Activated CD8-positive, alpha-beta memory T cell treated with anti-CD3 and anti-CD28 coated beads, Interleukin-2, amount 10 ng/mL, durations not matched to agents 7 days and 5 days (primary cell): ENCODE measurements at places on chromosomes 7 and 10. TPM values are rescaled to one million over a fixed set of nuclear protein-coding genes. Genes with fewer than 3 reads are reported as not detected.

GRCh38 chr7:28207486-28208158 lies 27.0 kb upstream of the JAZF1 start:
- no peak for DNase-seq
- H3K36me3 ChIP-seq, result peaks cover 5% of the 10 kb centered on the region
- peaks cover 51% of the 10 kb centered on the region for H3K27me3 ChIP-seq
- H3K4me1 ChIP-seq, result peaks cover 21% of the 10 kb centered on the region

GRCh38 chr10:89567576-89568245 lies 32.3 kb upstream of the SLC16A12 start:
- peaks cover 28% of the 10 kb centered on the region for H3K27me3 ChIP-seq
- no peak overlapping the region for H3K27ac ChIP-seq
- no peaks in the 10 kb centered on the region for H3K4me1 ChIP-seq

DNA sequence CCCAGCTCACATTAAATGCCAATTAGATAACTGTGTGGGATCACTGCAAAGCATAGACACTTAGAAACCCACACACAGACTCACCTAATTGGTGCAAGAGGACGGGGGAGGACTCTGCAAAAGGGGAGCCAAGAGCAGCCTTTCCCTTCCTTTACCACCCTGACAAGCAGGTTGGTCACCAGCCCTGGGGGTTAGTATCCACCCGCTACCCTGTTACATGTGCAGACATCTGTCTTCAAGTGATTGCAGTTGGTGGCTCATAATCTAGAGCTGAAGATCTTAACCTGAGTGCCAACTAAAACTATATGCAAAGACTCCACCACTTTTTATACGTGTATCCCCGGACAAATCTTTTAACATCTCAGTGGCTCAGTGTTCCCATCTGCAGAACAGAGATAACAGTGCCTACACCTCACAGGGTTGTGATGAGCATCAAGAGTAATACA lies 56.9 kb downstream of the SORBS1 start:
- no peak overlapping the region for H3K4me3 ChIP-seq
- no peaks in the 10 kb centered on the region for H3K36me3 ChIP-seq
- H3K4me1 ChIP-seq, result no peaks in the 10 kb centered on the region
- H3K27me3 ChIP-seq, result peaks cover 6% of the 10 kb centered on the region
- H3K27ac ChIP-seq, result no peak overlapping the region

DNA sequence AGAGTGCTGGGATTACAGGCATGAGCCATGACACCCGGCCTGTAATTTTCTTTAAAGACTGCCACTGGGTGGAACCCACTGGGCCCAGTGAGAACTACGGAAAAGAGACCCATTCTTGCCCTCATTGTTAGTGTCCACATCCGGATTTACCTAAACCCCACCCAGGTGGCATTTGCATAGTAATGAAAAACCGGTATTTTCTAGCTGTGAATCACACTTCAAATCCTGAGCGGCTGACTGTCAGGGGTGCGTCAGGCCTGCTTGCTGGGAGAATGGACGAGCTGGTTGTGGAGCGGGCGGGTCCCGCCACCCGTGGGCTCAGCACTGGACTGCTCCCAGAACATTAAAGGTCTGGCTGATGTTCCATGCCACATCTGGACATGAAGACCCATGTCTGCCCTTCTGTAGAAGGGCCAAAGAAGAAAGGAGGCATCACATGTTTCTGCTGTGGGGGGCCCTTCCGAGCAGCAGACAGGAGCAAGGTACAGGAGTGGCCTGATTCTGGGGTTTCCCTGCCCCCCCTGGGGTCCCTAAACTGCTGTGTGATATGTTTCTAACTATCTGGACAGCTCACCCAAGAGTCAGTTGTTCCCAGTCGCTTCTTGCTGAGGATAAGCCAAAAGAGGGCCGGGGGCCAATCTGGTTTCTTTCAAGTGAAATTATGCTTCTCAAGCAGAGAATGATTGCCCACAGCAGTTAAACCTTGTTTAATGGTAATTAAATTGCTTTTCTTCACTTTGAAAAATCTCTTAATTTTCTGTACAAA lies 46.4 kb downstream of the KIAA1217 start:
- no peaks in the 10 kb centered on the region for H3K4me1 ChIP-seq
- H3K27ac ChIP-seq, result no peak overlapping the region
- no peaks in the 10 kb centered on the region for H3K27me3 ChIP-seq
- H3K4me3 ChIP-seq, result no peak overlapping the region

GRCh38 chr7:142800088-142800487 lies 29.3 kb downstream of the PRSS2 start:
- peaks cover 72% of the 10 kb centered on the region for H3K4me1 ChIP-seq
- no peak for DNase-seq
- peaks cover 82% of the 10 kb centered on the region for H3K36me3 ChIP-seq
- no peaks in the 10 kb centered on the region for H3K27me3 ChIP-seq
- H3K27ac ChIP-seq, result peak overlapping the region; percentile 92

GRCh38 chr7:71165708-71166107 lies 33.8 kb downstream of the GALNT17 start:
- H3K27ac ChIP-seq, result no peak overlapping the region
- no peaks in the 10 kb centered on the region for H3K27me3 ChIP-seq
- no peaks in the 10 kb centered on the region for H3K36me3 ChIP-seq
- H3K4me1 ChIP-seq, result no peaks in the 10 kb centered on the region
- H3K4me3 ChIP-seq, result no peak overlapping the region
- DNase-seq, result no peak

Gene GLI3
- 0.26 TPM for total RNA-seq

Gene IKZF1
- 374 TPM for total RNA-seq

Gene SPDYE3
- total RNA-seq, result not detected

Gene CCDC136
- 5.8 TPM for total RNA-seq
